ENCODE measurements at places on chromosomes 3 and 15.

GRCh38 chr15:28994142-28994830, 108.5 kb downstream of the APBA2 start:
- no peak for DNase-seq

DNA sequence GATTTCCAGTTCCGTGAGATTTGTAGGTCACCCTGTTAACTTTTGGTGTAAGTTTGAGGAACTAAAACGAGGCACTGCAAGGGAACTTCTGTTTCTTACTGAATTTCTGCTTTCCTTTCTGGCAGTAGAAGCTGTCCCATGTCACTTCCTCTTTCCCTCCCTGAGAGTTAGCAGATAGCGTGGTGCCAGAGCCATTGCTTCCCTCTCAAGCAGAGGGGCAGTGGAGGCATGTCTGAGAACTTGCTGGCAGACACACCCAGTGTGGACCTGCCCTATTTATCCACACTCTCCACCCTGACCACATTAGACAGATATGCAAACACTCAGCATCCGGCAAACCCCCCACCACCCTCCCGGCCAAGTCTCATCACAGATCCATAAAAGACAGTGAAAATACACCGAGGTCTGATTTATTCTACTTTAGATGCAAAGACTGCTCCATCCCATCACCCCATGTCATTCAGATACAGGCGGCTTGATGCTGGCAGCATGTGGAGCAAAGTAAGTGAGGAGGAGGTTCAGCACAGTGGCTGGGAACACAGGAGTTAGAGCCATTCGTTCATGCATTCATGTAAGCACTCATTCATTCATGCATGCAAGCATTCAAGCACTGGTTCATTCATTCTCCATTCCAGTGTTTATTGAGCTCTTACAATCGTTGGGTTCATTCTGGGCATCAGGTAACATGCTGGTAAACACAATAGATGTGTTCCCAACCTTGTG, 324.7 kb downstream of the SHQ1 start:
- no peak for DNase-seq

DNA sequence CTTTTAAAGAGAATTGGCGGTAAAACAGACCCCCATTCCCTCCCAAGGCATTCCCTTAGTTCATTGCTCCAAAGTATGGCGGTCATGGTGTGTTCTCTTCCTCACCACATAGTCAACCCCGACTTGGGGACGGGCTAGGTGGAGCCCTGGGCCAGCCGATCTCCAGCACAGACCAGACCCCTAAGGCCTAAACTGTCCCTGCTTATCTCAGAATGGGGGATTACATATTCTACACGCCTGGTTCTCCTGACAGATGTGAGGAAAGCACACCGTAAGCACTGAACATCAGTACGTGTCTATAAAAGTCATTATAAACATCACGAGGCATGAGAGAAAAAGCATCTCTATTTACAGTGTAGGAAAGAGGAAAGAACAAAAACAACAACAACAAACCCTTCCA, 244.5 kb upstream of the STT3B start:
- DNase-seq = no peak

DNA sequence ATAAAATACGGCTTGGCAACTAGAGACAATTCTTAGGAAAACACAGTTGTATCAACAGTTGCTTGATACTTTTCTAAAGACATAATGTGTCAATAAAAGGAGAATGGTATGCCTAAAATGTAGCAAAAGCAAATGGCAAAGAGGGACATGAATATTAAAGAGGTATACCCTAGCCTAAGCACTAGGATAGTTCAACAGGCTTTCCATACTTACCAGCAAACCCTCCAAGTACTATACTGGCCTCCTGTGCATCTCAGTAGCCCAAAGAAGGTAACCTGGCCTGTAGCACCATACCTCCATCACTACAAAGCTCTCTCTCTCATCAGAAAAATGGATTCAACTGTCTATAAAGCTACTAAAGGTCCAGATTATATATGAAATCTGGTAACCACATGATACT, 7.5 kb downstream of the SETD2 start:
- DNase-seq = no peak

- DNase-seq = no peak
Observed at GRCh38 chr3:187858041-187858440, 112.8 kb upstream of the BCL6 start.

- no peak for DNase-seq
Observed at GRCh38 chr15:90611157-90611556, 81.4 kb downstream of the CRTC3 start.

GRCh38 chr3:49781415-49782199, 4.7 kb downstream of the IP6K1 start:
- no peak for DNase-seq

- DNase-seq = no peak
Observed at GRCh38 chr3:118682921-118683320, 351.7 kb downstream of the IGSF11 start.

DNA sequence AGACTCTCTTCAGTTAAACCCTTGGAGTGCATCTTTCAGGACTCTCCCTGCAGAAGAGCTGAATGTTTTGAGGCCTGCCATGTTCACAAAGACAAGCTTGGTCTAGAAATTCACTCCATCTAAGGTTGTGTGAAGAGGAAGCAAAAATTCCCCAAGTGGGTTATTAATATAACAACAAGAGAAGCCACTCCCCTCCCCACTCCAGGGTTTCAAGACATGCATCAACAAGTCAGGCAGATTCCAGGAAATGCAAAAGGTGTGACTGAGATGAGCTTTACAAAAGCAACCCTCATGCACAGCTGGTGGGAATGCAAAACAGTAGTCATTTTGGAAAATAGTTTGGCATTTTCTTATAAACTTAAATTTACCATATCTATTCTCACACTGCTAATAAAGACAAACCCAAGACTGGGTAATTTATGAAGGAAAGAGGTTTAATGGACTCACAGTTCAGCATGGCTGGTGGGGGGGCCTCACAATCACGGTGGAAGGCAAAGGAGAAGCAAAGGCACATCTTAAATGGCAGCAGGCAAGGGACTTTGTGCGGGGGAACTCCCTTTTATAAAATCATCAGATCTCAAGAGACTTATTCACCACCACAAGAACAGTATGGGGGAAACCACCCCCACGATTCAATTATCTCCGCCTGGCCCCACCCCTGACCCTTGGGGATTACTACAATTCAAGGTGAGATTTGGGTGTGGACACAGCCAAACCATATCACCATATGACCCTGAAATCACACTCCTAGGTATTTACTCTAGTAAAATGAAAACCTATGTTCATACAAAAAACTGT, 31.3 kb downstream of the TARS3 start:
- DNase-seq = no peak

- no peak for DNase-seq
Observed at GRCh38 chr3:126155819-126156218, 24.6 kb downstream of the ALDH1L1 start.

DNA sequence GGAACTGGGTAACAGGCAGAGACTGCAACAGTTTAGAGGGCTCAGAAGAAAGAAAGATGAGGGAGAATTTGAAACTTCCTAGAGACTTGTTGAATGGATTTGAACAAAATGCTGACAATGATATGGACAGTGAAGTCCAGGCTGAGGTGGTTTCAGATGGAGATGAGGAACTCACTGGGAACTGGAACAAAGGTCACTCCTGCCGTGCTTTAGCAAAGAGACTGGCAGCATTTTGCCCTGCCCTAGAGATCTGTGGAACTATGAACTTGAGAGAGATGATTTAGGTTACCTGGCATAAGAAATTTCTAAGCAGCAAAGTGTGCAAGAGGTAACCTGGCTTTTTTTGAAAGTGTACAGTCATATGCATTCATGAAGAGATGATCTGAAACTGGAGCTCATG, 11.7 kb downstream of the EIF5A2 start:
- no peak for DNase-seq

GRCh38 chr15:44081026-44082013, 113.8 kb downstream of the FRMD5 start:
- DNase-seq = no peak

- no peak for DNase-seq
Observed at GRCh38 chr3:39021029-39021428, 30.7 kb downstream of the SCN11A start.

DNA sequence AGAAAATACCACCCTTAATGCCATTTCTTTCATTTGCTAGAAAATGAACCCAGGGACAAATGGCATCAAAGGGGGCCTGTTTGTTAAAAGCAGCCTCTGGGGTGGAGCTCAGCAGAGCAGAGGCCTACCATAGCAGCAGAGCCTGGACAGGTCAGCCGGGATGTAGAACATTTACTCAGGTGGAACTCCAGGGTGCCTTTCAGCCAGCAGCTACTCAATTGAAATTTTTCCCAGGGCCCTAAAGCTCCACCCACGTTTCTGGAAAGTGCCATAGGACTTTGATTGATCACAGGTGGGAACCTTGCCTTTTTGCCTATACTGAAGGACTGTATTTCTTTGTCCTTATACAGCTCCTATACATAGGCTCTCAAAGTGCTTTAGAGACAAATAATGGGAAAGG, 74.5 kb upstream of the C15orf61 start:
- no peak for DNase-seq

DNA sequence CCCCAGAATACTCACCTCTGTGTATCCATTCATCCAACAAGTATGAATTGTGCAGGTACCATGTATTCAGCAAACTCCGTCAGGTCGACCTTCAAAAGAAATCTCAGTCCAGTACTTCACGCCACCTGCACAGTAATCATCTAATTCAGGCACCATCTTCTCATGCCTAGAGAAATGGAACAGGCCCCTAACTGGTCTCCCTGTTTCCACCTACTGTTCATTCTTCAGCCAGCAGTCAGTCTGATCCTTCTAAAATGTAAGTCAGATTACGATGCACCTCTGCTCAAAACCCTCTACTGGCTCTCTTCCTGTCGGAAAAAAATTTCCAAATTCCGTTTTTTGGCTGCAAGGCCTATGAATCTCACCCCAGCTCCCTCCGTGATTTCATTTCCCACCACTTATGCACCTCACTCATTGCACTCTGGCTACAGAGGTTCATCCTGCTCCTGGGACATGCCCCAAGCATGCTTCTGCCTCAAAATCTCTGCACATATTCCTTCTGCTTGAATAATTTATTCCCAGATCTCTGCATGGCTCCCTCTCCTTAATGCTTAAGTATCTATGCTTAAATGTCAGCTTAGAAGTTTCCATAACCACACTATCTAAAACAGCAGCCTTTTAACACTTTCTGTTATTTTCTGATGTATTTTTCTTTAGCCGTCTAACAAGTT, 47.5 kb upstream of the PPP2R3A start:
- no peak for DNase-seq

- no peak for DNase-seq
Observed at GRCh38 chr15:92600856-92601255, 54.7 kb downstream of the FAM174B start.

- DNase-seq = peak; percentile 10
Observed at GRCh38 chr3:128383316-128384235, 83.1 kb downstream of the DNAJB8 start.

DNA sequence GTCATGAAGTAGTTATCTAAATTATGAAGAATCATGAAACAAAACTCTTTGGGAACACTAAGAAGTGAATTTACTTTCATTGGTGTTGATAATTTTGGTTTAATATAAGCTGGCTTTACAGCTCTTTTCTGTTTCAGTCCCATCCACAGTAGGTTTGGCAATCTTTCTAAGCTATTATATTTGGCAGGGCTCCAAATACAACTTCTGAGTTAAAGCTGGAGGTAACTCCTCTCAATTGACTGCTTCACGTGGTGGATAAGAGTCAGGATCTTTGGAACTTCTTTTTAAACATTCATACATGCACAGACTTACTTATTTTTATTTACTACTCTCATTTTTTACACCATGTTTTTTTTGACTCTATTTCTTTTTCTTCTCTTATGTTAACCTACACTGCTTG, 106.5 kb upstream of the EPHA3 start:
- no peak for DNase-seq

GRCh38 chr3:4395448-4395847, 71.6 kb downstream of the SUMF1 start:
- no peak for DNase-seq

- DNase-seq = no peak
Observed at GRCh38 chr3:11944052-11944673, 60.0 kb upstream of the SYN2 start.

GRCh38 chr3:99874237-99875002, 56.8 kb downstream of the CMSS1 start:
- no peak for DNase-seq

DNA sequence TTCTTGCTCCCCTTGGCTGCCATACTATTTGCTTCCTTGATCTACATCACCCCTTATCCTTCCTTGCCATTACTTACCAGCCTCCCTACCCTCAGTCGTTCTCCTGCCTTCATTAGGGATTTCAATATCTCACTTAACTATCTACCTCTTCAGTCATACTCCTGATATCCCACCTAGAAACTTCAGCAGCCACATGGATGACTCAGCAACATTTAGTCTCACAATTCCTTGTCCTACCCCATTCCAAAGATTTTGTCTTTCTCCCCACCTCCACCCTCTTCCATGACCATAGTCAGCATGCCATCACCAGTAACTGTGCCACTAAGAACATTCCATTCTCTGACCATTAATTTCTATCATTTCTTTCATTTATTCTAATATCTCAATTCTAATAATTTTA, 18.4 kb downstream of the UPK1B start:
- no peak for DNase-seq

DNA sequence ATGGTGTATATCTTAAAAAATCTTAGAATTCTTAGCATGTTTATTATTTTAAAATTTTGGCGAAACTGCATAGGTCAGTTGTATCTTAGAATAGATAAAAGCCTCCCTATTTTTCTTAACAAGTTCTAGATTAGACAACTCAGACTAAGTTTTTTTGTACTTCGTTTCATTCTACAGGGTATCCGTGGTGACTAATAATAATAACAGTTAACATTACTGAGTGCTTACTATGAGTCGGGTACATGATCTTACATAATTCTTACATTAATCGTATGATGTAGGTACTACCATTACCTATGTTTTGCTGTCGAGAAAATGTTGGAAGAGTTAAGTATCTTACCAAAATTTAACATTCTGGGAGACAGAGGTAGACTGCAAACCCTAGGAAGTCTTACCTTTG, 60.7 kb downstream of the UBE2E2 start:
- DNase-seq = no peak

- DNase-seq = no peak
Observed at GRCh38 chr3:38027466-38028465, 1.7 kb downstream of the PLCD1 start.

Measured in activated effector memory CD4-positive, alpha-beta T cell treated with Interleukin-2 at 50 U/mL for 16 hours (primary cell).